ENCODE measurements at places on chromosomes 5 and 9.

GRCh38 chr5:138844812-138845513 is 30.2 kb downstream of the LRRTM2 start:
- DNase-seq, result peak; percentile 58

DNA sequence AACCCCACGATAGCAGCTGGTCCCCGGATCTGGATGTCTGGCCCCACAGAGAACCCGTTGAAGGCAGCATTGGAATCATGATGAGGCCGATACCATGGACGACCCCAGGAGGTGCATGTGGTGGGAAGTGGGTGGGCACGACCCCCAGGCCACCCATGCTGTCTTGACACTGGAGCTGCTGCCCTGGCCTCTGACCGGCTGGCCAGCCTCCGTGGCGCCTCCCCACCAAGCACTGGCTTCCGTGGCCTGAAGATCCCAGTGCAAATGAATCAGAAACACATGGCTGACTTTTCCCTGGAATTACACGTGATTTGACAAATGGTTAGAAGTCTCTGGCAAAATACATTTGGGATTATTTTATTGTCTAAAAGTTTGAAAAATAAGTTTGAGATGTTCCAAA is 259.0 kb upstream of the IRX1 start:
- DNase-seq, result no peak

- no peak for DNase-seq
Observed at GRCh38 chr5:149117970-149118369, 23.3 kb upstream of the ABLIM3 start.

DNA sequence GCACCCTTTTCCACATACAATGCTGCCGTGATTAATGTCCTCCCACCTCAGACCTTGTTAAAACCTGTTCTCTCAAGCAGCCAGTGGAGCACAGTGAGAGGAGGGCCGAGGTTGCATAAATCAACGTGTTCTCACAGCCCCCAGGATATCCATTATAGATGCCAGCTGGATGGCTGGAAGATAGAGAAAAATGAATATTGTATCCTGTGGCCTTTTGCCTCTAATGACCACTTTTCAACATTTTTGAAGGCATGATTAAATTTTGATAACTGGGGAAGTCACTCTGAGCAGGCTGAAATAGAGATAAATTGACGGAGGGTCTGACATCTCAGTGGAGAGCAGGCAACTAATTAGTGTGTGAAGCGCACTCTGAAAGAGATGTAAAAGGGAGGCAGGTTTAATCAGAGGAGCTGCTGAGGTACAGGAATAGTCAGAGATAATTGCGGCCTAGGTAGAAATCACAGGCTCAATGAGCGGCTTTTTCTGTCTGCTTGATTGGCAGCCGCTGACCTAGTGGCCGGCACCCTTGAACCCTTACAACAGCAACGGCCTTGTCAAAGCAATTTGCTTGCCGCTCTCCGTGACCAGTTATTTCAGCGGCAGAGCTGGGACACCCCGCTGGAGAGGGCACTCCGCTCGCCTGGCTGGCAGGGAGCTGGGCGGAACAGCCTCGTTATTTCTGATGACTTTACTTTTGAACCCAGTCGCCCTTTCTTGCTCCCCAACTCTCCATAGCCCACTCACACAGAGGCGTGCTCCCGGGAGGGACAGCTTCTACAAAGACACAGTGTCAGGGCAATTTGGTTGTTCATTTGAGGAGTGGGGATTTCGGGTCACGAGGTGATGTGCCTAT is 560.7 kb downstream of the PSAT1 start:
- DNase-seq, result no peak
